ENCODE measurements at places on chromosomes 6 and 20. TPM values are rescaled to one million over a fixed set of nuclear protein-coding genes. Genes with fewer than 3 reads are reported as not detected.

DNA sequence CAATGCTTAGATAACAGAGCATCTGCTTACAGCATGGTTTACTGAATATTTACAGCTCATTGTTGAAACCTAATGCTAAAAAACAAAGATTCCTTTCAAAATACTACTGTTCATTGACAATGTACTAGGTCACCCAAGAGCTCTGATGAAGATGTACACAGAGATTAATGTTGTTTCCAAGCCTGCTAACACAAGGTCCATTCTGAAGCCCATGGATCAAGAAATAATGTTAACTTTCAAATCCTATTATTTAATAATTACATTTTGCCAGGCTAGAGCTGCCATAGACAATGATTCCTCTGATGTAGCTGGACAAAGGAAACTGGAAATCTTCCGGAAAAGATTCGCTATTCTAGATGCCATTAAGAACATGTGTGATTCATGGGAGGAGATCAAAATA lies 355.6 kb downstream of the TENT5A start:
- no peak for DNase-seq

- no peak for DNase-seq
These were observed at the start of gene AKAP12 for GRCh38 chr6:151239603-151240035. Gene AKAP12 (plus strand): TSS chr6:151239967. CDS start chr6:151240563, 596 bp downstream.

DNA sequence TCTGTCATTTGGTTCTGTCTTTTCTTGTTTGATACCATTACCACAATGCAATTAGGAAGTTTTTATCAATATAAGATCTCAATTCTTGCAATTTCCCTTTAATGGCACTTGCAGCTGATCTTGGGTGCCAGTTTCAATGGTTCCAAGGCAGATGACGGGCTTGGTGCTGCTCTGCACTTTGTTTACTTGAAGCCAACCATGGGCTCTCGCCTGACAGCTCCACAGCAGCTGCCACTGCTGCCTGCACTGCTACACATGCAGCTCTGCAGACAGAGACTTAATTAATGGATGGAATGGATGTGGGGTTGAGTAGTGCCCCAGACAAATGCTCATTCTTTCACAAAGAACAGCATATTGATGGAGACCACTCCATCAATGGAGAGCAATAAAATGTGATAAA lies 1024.3 kb upstream of the EPHA7 start:
- no peak for DNase-seq

GRCh38 chr6:15352845-15353244 lies 107.0 kb downstream of the JARID2 start:
- no peak for DNase-seq

DNA sequence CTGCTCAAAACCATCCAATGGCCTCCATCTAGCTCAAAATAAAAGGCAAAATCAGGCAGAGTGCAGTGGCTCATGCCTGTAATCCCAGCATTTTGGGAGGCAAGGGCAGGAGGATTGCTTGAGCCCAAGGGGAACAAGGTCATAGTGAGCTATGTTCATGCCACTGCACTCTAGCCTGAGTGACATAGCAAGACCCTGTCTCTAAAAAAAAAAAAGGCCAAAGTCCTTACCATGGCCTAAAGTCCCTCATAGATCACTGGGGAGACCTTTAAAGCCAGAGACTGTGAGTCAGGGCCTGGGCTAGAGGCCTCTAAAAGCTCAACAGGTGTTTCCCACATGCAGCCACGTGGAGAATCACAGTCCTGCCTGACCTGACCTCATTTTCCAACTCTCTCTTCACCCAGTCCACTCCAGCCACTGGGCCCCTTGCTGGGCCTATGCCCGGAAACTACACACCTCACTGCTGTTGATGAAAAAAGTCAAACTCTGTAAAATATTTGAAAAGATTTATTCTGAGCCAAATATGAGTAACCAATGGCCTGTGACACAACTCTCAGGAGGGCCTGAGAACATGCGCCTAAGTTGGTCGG lies 28.2 kb upstream of the TAB2 start:
- DNase-seq: no peak

GRCh38 chr6:106145741-106146227 lies 59.6 kb downstream of the PRDM1 start:
- peak; percentile 85 for DNase-seq

DNA sequence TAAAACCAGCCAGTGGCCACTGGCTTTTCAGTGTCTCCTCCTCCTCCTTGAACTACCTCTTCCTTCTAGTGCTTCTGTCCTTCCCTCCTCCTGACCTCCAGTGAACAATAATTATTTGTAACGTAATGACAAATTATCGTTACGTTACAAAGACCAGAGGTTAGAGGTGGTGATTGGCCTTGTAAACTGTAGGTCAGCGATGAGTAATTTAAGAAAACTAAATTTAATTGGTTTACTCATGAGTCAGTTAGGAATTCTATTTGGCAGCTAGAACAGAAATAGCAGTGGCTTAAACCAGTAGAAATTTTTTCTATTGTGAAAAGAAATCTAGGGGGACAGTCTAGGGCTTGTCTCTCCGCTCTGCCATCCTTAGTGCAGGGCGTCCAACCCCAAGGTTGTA lies 38.8 kb downstream of the PPARD start:
- DNase-seq: no peak

GRCh38 chr20:17928211-17928611 lies 40.4 kb downstream of the SNX5 start:
- DNase-seq: no peak

DNA sequence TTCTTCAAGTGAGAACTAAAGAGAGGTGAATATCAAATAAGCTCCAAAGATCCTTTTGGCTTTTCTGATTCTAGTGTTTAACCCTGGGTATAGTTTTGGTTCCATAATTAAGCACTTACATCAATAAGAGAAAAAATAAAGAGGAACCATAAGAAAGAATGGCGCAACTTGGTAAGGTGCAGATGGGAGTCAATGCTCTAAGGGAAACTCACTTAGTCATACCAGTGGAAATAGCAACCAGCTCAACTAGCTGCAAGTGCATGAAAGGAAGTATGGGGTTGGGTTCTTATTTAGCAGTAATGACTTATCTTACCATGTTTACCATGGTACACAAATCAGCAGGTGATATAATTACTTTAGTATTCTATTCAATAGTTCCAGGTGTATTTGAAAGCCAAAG lies 296.5 kb upstream of the RUNX2 start:
- DNase-seq: no peak

RAB44 gene
- not detected for total RNA-seq

GRCh38 chr20:36320261-36320897 lies 14.2 kb downstream of the DLGAP4 start:
- DNase-seq: no peak

GRCh38 chr6:170366248-170366960 lies 59.8 kb downstream of the FAM120B start:
- no peak for DNase-seq

GRCh38 chr6:88650029-88650619 lies 313.3 kb downstream of the RNGTT start:
- no peak for DNase-seq

- no peak for DNase-seq
These were observed 75.2 kb downstream of the DST start for GRCh38 chr6:56567501-56567900.

DNA sequence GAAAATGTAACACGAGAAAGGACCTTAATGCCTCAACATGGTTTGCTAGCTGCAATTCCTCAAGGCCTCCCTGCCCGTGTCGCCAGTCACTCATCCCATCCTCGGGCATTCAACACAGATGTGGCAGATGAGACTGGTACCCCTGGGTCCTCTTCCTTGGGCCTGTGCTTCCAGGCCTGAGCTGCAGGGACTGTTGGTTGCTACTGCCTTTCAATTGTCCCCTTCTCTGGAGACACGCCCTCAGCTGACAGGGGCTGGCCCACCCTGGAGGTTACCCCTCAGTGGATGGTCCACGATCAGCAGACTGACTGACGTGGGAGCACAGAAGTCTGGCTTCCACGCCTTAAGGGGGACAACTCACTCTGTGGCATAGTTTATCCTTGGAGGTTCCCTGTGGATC lies 495.1 kb upstream of the CHD6 start:
- DNase-seq: no peak

DNA sequence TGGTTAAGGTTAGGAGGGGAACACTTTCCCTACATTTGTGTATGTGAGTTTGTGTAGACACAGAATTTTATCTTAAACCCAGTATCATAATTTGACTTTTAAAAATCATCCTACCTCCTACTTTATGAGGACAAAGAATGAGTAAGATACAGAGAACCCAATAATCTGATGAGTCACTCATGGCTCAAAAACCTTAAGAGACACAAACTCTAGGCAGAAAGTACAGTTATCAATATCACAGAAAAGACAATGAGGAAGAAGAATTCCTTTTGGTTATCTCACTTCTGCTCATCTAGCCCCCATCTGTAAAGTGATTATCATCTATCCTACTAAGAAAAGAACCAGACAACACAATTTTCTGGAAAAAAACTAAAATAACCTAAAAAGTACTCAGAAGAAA lies 87.7 kb downstream of the EPB41L2 start:
- no peak for DNase-seq

TFAP2D gene
- not detected for total RNA-seq

TGM3 gene
- 0.31 TPM for total RNA-seq

DNA sequence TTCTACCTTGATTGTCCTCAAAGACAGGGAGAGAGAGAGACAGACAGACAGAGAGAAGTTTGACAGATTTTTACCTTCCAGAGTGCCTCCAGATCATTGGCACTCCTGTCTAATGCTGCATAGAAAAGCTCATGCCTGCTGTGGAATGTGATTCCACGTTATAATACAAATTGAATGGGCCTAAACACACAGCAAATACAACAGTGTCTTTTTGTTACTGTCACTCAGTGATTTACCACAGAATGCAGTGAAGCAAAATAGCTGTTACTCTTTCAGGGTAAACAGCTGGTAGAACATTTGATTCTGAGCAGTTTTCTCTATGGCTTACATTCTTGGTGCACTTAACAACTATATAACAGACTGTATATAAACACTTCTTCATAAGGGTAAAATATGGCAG lies 558.7 kb downstream of the LMBRD1 start:
- no peak for DNase-seq

GRCh38 chr20:62671765-62672164 lies 29.5 kb downstream of the SLCO4A1 start:
- no peak for DNase-seq

- DNase-seq: peak; percentile 91
These were observed 987 bp upstream of the QKI start for GRCh38 chr6:163413345-163414116.

MUCL3 gene
- total RNA-seq: 0.25 TPM

SYCP2L gene
- 6.0 TPM for total RNA-seq

DNA sequence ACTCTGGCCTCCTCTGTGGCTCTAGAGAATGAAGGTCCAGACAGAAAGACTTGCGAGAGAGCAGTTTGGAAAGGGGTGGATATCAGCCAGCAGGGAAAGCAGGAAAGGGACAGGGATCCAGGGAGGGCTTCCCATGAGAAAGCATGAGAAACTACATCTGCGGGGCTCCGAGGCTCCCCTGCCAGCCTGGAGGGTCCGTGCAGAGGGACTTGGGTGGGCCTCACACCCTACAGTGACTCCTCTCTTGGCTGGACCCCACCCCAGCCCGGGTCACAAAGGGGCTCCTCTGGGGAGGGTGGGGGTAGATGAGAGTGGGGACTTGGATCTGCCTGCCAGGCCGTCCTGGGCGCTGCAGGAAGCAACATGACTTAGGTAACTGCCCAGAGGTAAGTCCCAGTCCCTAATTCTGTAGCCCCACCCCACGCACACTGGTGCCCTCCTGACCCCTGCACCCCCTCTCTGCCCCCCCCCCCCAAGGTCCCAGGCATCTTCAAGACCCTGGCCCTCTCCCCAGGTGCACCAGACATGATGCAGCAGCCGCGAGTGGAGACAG lies at the start of gene TMEM239:
TSS of gene TMEM239 (plus strand) at position 335 of the 553 bp plus-strand sequence. CDS start at position 526, 191 bp downstream.
- peak; percentile 37 for DNase-seq

DNA sequence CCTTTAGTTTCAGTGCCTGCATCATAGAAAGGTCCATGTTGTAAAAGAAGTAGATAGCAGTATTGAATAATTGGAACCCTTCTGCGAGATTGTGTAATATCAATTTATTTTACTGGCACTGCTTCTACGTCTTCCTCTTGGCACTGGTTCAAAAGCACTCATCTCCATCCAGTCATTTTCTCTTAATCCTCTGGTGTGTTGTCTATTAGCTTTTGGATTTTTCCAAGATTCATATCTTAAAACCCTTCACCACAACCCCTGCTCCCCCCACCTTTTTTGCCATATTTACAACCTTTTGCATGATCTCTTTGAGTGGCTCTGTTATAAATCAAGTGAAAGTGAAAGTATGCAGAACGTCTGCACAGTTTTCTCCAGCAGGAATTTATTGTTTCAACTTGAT lies 76.6 kb upstream of the HSF2 start:
- no peak for DNase-seq

C6orf15 gene
- total RNA-seq: not detected

GRCh38 chr6:144417681-144418080 lies 132.5 kb downstream of the UTRN start:
- DNase-seq: no peak

FAM83D gene
- 34.8 TPM for total RNA-seq

GRCh38 chr6:136086686-136087085 lies 163.4 kb downstream of the MTFR2 start:
- no peak for DNase-seq

KHDRBS2 gene
- 27.0 TPM for total RNA-seq

DNA sequence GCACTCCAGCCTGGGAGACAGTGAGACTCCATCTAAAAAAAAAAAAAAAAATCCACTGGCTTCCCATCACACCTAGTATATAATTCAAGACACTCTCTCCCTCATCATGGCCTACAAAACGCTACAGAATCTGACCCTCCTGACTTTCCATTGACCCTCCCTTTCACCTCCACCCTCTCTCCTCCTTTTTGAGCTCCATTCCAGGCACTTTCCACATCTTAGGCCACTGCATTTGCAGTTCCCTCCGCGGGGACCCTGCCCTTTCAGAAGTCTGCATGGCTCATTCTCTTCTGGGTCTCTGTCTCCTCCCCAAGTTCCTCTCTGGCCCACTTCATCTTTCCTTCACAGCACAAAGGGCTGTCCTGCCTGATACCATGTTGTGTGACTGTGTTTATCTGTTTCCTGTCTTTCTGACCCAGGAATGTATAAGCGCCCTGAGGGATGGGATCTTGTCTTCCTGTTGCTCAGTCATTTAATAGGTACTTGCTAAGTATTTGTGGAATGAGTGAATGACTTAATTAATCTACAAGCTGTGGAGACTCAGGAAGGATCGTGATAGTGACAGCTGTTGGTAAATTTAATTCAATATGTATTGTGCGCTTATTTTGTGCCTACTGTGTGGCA lies 35.2 kb downstream of the NCR2 start:
- no peak for DNase-seq

- DNase-seq: peak; percentile 74
These were observed 50.4 kb downstream of the NOL4L start for GRCh38 chr20:32534661-32535240.

DNA sequence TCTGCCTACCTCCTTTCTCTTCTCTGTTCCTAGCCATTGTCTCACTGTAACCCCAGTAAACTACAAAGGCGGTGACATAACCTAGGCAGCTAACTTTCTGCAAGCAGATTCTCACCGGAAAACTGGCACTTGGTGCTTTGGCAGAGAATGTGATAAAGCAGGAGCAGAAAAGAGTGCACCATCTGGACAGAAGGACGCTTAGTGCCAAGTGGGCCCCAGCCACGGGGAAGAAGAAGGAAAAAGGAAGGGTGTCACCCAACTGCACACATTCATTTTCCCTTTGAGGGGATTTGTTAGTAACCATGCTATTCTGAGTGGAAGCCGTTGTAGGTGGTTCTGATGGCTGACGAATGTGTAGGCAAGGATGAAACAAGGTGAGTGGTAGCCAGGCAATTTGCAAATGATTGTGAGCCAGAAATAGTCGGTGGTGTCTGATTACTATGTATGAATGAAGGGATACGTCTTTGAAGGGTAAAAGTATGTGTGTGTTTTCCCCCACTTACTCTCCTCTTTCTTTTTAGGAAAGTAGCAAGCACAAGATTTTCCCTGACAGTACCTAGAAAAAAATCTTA lies 148.3 kb upstream of the STXBP5 start:
- no peak for DNase-seq

Data from endodermal cell (in vitro differentiated cells).